Left cardiac atrium (tissue), 4 donors: ENCODE measurements at places on chromosomes 4 and X. TPM values are rescaled to one million over a fixed set of nuclear protein-coding genes. Genes with fewer than 3 reads are reported as not detected.

ADGRG2 gene
- total RNA-seq = 2.2 TPM

- DNase-seq = peak; percentile 95
These were observed 7.7 kb downstream of the HAND2 start for GRCh38 chr4:173522160-173522950.

GRCh38 chrX:133776072-133776471 lies 209.3 kb downstream of the GPC3 start:
- DNase-seq = peak; percentile 22

HCCS gene
- total RNA-seq = 55.3 TPM

DNA sequence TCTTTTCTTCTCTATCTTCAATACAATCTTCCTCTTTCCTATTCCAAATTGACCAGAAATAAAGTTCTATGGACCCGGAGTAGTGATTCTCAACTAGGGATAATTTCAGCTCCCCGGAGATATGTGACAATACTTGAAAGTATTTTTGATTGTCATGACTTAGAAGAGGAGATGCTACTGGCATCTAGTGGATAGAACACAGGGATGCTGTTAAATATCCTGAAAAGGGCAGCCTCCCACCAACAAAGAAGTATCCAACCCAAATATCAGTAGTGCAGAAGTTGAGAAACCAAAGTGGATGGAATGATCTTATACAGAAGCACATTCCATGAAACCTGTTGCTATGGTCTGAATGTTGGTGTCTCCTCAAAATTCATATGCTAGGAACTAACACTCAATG lies 65.7 kb upstream of the NDST3 start:
- DNase-seq = no peak

FGFR3 gene
- 1.6 TPM for total RNA-seq

DNA sequence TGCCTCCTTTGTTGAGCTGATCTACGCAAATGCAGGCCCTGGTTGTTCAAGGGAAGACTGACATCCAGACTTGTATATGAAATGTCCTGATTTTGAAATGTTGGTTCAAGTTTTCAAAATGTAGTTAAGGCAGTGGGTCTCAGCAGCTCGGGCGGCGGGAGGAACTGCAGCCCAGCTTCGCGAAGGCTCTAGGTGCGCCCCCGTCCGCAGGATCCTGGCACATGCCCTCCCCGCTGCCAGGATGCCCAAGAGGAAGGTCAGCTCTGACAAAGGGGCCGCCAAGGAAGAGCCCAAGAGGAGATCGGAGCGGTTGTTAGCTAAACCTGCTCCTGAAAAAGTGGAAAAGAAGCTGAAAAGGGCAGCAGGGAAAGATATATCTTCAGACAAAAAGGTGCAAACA lies 1310.1 kb downstream of the ADGRL3 start:
- no peak for DNase-seq

DNA sequence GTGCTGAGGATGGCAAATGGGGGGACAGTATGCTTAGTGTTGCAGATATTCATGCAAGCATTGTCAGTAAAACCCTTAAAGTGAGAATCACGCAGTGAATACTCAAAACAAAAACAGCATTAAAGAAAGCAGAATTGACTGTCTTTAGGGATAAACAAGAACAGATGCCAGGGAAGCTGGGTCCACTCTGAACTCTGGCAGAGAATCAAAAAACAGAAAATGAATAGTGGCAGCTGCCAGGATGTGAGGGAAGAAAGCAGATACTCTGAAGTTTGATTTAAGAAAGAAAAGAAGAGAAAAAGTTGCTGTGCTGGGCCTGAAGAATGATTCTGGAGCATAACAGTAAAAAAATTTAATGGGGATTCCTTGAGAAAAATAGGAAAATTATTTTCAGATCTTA lies 131.5 kb downstream of the GABRA2 start:
- no peak for DNase-seq

UGDH gene
- 40.6 TPM for total RNA-seq

DNA sequence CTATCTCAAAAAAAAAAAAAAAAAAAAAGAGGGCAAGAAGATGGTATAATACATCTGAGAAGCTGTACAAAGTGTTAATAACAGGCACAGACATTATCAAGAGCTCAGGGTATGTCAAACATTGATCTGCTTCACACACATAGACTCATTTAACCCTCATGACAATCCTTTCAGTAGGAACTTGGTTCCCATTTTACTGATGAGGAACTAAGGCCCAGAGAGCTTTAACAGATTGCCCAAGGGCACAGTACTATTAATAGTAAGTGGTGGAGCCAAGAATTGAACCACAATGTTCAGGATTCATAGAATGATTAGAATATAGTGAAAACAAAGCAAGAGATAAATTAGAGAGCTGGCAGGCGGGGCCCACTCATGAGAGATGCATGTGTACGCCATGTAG lies 154.4 kb downstream of the EFHC2 start:
- DNase-seq = no peak

F8A2 gene
- total RNA-seq = not detected

- DNase-seq = no peak
These were observed 92.9 kb upstream of the EDNRA start for GRCh38 chr4:147388018-147388417.

DNA sequence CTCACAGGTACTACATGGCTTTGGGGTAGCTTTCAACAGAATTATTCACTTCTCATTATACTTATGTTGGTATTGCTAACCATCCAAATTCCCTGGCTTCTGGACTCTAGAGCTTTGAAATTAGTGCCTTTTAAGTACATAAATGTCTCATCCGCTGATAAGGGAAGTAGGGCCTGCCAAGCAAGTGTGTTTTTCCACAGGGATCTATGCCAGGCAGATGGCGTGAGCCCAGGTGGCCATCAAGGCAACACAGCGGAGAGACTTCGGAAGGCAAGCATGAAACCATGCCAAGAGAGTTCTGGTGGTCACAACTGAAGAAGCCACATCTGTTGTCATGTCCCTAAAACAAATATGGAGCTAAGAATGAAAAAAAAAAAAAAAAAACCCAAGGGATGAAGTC lies 503.1 kb upstream of the LCORL start:
- DNase-seq = no peak

- DNase-seq = no peak
These were observed 20.2 kb downstream of the SLIT2 start for GRCh38 chr4:20271950-20272349.

GRCh38 chrX:39826813-39827543 lies 270.8 kb downstream of the BCOR start:
- DNase-seq = no peak

- DNase-seq = no peak
These were observed 484.5 kb downstream of the IL1RAPL1 start for GRCh38 chrX:29071525-29072320.

EDNRA gene
- total RNA-seq = 76.3 TPM

- DNase-seq = no peak
These were observed 899.3 kb downstream of the STIM2 start for GRCh38 chr4:27759611-27760575.

DNA sequence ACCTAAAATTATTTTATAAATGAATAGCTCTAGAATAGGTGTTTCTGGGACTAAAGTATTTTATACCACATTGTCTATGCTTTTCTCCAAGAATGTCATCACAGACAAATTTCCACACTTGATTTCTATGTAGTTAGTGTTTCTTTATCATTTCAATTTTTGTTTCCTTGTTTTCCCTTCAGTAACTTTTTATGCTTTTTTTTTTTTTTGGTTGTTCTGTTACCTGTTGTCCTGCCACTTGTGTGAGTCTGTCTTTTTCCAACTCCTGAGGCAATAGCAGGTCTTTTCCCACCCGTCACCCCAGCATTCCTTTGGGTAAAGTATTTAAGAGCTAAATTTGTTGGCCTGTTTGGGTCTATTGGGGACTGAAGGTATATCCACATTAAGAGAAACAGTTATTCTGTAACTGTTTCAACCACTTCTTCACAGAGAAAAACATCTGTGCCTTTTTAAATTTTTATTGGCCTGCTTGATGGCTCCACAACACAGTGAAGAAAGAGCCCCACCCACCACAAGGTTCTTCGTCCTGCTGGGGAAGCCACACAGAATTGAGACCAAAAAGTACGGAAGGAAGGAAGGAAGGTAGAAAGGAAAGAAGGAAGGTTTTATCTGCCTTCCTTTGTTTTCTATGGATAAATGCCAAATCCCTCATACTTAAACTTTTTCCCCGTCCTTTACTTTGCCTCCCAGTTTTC lies 17.7 kb upstream of the GPC3 start:
- DNase-seq = no peak

- DNase-seq = no peak
These were observed 242.3 kb downstream of the RPA4 start for GRCh38 chrX:97126020-97126419.

STOX2 gene
- total RNA-seq = 11.2 TPM

- DNase-seq = no peak
These were observed 19.0 kb downstream of the MAGEC2 start for GRCh38 chrX:142186103-142186502.

DNA sequence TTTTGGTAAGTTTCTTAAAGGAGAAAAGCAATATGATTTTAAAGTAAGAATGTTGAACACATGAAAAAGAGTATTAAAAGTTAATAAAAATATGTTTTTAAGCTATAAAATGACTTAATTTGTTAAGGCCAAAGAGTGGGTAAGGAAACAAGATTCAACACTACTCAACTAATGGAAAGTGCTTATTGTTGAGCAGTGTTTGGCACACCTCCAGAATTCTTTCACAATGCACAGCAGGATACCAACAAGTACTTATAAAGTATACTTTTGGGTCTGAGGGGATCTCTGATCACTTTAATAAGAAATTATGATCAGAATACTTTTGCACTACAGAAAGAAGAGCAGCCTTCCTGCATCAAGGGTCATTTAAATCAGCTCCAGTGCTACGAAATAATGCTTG lies 5.9 kb downstream of the LAMP2 start:
- DNase-seq = no peak

- peak; percentile 73 for DNase-seq
These were observed 17.5 kb downstream of the DOK7 start for GRCh38 chr4:3480528-3481112.

DNA sequence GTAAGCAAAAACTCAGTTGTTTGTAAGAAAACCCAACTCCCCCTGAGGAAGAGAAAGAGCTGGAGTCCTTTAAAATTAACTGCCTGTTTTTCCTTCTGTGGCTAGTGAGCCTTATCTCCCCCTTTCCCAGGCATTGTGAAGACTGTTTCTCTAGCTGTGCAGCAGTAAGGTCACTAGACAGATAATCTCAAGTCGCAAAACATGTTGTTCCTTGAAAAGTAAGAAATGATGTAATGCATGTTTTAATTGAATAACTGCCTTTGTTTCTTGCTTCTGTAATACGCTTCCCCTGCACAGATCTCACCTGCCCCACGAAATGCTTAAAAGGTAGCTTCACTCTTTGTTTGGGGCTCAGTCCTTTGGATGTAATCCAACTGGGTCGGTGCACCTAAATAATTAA lies 5.8 kb upstream of the GAGE12J start:
- DNase-seq = no peak

TMSB15B gene
- 1.0 TPM for total RNA-seq

DNA sequence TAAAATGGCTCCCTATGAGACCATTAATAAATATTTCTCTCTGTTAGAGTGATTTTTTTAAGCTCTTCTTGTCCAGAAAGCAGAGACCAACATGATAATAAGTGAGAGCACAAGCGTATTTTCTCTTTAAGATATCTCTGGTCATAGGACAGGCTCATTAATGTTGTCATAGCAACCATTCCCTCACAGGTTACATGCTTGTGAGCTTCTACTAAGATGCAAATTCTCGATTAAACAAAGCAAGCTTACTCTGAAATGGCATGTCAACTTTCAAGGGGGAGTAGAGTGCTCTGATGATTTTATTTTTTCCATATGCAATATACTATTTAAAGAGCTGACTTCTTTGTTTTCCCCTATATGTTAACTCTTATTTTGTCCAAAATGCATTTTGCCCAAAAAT lies 487.2 kb upstream of the LCORL start:
- no peak for DNase-seq

DNA sequence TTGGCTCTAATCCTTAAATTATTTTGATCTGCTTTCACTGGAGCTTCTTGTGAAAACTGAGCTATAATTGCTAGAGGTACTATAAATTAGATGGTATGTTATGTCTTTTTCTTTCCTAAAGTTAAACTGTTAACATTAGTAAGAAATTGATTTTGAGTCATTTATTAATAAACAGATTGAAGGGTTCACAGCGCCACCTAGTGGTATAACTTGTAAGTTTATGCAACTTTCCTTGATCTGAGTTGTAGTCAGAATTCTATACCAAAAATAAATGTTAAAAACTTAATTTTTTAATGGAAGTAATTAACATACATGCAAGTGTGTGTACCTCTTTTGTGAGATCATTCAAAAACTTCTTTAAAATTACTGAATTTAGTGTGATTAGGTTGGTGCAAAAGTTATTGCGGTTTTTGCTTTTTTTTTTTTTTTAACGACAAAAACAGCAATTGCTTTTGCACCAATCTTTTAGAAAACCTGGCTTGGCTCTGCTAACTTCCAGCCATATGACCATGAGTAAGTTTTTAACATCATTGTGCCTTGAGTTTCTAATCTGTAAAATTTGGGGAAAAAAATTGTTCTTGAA lies 151.5 kb downstream of the CENPC start:
- DNase-seq = no peak

DNA sequence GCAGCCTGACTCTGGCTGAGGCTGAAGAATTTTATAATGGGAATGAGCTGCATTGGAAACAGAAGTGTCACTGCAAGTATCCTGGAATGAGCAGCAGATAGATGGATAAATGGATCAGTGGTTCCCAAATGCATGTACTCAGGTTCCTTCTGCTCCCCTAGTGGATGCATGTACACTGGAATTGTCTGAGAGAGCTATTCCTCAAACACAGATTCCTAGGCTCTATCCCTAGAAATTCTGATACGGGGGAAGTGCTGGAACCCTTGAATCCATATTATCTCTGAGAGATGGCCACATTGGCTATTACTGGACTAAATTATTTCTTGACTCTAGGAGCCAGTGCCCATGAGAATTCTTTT lies 64.8 kb downstream of the TMEM131L start:
- no peak for DNase-seq

DNA sequence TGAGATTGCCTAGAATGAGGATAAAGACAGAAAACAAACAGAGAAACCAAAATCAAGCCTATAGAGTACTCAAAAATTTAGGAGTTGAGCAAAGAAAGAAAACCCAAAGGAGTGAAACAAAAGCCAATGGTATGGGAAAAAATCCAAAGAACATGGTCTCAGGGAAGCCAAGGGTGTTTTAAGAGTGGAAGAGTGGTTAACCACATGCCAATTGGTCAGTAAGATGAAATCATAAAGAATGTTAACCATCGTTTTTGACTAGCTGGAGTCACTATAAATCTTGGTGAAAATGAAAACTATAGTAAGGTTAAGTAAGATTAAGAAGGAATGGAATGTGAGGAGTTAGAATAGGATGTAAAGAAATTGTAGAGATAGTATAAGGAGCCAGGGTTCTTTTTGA lies 64.7 kb upstream of the RPL34 start:
- DNase-seq = no peak

GRCh38 chrX:124395145-124395880 lies 49.0 kb downstream of the SH2D1A start:
- no peak for DNase-seq

SUPT20HL1 gene
- total RNA-seq = not detected

ETDB gene
- not detected for total RNA-seq

DNA sequence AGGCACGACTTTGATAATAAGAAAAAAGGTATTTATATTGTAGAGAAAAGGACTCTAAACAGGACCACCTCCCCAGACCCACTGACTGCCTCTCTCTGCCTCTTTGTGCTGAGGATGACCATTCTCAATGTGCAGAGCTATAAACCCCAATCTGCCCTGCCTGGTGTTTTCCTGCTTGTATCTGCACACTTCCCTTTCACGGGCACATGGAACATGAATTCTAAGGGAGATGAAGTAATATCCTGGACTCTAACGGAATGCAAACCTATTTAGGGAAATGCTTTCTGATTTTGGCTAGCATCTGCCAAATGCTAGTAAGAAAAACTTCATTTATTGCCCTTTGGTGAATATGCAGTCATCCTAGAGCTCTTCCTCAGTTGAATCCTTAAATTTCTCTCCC lies 2.4 kb downstream of the DIPK2B start:
- no peak for DNase-seq

GRCh38 chr4:41693629-41694028 lies 54.9 kb downstream of the PHOX2B start:
- no peak for DNase-seq
